Large intestine (tissue), 12 donors: ENCODE measurements at places on chromosomes 2 and 18.

DNA sequence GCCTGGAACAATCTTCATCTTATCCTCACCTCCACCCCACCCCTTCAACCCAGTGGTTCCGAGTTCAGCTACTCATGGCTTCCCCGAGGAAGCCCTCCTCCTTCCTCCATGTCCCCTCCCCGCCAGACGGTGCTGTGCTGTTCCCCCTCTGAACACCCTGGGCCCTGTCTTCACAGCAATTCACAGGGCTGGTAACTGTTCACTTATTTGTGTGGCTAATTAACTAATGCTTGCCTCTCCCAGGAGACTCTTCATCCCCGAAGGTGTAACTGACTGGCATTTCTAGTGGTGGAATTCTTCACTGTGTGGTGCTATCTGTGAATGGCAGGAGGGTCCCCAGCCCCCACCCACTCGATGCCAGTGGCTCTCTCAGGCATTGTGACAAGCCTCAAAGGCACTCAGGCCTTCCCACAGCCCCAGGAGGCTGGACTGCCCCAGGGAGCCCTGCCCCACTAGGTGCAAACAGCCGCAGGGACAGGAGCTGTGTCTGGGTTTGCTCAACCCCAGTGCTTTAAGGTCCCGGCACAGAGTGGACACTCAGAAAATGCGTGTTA lies 133.7 kb upstream of the ID2 start:
- no peak for DNase-seq

GRCh38 chr2:161426922-161427663 lies 11.0 kb downstream of the TBR1 start:
- DNase-seq: peak; percentile 31

DNA sequence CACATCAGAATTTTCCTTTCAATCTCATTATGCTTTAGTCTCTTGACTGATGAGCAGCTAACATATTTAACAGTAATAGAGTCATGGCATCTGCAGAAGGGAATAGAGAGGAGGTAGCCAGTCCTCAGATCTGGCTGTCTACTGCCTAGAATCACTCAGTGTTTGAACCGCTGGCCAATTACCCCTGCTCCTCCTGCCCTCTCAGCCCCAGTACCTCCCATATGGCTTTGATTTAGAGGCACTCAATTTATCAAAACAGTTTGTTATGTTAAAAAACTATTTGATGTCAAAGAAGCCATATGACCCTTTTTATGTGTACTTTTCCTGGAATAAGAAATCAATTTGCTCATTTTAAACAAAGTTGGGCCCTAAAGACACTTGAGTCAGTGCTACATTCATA lies 355.2 kb downstream of the CMPK2 start:
- DNase-seq: no peak

GRCh38 chr2:69923116-69923515 lies 8.2 kb downstream of the MXD1 start:
- DNase-seq: no peak

DNA sequence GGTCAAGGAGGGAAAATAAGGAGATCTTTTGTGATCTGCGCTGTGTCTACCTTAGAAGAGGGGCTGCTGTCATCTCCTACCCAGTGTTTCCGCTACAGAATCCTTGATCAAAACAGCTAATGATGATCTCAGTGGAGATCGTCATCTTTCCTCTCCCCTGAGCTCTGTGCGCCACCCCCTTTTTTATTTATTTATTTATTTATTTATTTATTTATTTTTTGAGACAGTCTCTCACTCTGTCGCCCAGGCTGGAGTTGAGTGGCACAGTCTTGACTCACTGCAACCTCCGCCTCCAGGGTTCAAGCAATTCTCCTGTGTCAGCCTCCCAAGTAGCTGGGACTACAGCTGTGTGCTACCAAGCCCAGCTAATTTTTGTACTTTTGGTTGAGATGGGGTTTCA lies 55.5 kb downstream of the SERTAD2 start:
- no peak for DNase-seq

GRCh38 chr18:69484699-69485396 lies 84.2 kb downstream of the DOK6 start:
- DNase-seq: no peak

DNA sequence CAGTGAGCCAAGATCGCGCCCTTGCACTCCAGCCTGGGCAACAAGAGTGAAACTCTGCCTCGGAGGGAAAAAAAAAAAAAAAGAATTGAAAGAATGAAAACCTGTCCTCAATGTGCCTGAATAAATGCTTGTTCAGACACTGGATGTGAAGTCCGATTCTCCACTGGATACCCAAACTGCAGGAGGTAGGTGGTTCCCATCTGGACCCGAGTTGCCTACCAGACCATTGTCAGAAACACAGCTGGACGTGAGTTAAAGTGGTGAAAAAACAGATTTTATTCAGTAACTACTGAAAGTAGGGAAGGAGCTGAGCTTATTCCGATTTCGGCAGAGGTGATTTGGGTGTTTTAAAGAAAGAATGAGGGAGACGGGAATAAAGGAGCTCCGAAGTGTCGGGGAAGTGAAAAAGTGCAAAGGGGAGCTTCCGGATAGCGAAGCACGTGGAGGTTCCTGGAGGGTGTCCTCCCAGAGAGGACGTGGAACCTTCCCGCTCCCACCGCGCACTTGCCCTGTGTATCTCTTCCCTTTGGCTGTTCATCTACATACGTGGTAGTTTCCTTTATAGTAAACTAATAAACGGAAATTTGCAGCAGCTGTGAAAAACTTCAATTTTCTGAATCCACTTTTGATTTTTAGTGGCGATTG lies 10.4 kb upstream of the ZDBF2 start:
- DNase-seq: no peak

- peak; percentile 84 for DNase-seq
These were observed 1.8 kb upstream of the NFATC1 start for GRCh38 chr18:79393635-79394533.

GRCh38 chr18:78054801-78055200 lies 805.2 kb downstream of the GALR1 start:
- no peak for DNase-seq

DNA sequence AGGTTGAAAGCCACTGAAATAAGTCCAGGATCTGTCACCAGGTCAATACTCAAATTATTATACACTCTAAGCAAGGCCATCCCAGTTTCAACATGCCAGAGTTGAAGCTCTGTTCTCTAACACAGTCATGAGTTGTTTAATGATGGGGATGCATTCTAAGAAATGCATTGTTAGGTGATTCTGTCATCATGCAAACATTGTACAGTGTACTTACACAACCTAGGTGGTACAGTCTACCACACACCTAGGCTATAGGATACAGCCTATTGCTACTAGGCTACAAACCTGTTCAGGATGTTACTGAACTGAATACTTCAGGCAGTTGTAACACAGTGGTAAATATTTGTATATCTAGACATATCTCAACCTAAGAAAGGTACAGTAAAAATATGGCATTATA lies 162.2 kb downstream of the BAZ2B start:
- DNase-seq: peak; percentile 20

DNA sequence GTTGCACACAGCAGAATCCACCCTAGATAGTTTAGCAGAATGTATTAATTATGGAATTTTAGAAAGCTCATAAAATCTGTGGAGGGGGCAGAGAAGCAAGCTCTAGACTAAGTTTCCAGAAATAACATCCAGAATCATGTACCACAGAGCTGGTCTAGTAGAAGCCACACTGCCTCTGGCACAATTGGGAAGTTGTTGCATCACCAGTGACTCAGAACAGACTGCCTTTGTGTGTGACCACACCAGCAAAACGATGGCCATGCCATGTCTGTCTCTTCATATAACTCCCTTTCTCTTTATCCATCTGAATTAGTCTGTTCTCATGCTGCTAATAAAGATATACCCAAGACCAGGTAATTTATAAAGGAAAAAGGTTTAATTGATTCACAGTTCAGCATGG lies 158.9 kb downstream of the CCDC148 start:
- DNase-seq: no peak

DNA sequence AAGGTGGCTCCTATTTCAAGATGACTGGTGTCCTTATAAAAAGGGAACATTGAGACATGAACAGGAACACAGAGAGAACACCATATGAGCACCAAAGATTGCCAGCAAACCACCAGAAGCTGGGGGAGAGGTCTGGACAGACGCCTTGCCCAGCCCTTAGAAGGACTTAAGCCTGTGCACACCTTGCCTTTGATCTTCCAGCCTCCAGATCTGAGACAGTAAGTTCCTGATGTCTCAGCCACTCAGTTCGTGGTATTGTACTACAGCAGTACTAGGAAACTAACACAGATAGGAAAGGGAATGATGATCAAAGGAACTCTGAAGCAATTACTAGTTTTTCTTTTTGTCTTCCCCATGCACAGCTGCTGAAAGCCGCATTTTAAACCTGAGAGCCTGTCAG lies 137.3 kb upstream of the FHL2 start:
- no peak for DNase-seq

- DNase-seq: no peak
These were observed 68.7 kb downstream of the ZDBF2 start for GRCh38 chr2:206343144-206343543.

DNA sequence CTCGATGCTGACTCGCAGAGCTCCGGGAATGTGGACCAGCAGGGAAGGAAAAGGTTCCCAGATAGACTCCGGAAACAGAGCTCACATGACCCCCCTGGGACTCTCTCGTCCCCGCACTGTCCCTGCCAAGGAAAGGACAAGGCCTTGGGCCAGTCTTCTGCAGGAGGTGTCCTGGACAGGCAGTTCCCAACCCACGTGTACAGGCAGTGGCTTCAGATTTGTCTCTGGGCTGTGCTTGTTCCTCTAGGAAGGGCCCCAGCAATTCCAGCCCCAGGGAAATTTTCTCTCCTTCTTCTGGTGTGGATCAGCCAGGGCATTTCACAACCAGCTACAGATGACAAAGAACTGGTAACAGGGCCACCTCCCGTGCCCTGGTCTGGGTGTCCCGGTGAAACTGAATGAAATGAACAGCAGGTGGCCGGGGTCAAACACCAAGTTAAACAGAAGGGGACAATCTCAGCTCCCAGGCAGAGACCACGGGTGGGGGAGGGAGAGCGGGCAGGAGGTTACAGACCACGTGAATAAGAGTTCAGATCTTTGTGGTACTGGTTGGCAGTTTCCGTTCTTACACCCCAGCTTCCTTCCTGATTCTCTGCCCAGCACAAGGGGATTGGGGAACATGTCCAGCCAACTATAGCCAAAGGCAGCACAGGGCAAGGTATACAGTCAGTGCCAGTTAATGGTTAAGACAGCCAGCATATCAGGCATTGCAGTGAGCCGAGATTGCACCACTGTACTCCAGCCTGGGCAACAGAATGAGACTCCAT lies 52.2 kb upstream of the CAB39 start:
- DNase-seq: no peak

DNA sequence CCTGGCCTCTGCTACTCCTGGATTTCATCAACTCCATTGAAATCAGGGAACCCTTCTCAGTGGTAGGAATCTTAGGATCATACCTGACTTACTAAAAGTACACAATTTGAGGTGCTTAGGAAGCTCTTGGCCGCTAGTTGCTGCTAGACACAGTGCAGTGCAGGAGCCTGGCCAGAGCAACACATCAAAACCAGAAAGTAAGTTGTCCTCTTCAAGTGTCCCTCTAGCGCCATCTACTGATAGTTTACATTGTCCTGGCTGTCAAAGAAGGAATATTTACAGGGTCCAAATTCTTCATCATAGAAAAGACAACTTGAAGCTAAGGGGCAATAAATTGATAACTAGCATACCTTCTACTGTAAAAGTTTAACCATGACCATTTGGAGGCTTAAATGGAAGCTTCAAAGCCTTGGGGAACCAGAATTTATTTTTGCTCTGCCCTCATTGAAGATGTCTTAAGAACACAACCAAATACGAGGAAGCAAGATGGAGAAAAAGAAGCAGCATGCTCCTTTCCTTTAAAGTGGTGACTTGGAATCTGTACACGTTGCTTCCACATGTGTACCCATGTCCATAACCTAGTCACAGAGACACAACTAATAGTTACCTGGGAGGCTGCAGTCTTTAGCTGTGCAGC lies 889.1 kb upstream of the GCFC2 start:
- DNase-seq: peak; percentile 65

GRCh38 chr2:109700680-109701274 lies 86.6 kb downstream of the SOWAHC start:
- no peak for DNase-seq

GRCh38 chr2:64277101-64277849 lies 133.1 kb upstream of the PELI1 start:
- peak; percentile 17 for DNase-seq

- no peak for DNase-seq
These were observed 56.7 kb downstream of the ALPK2 start for GRCh38 chr18:58572181-58572580.

- DNase-seq: peak; percentile 37
These were observed 836 bp downstream of the DTNA start for GRCh38 chr18:34710934-34711333.

DNA sequence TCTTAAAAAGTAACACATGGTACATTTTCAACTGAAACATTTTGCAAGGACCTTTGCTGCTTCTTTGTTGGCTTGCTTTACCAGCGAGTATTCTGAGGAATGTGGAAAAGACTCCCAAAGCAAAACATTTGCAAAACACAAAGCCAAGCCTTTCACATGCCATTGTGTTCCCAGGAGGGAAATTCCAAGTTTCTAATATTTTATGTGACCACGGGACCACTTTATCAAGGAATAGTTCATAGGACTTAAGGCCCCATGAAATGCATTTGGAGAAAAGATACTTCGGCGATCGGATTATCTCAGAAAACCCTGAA lies 26.2 kb downstream of the CYP27C1 start:
- no peak for DNase-seq
